T-helper 1 cell (primary cell): ENCODE measurements at places on chromosomes 12 and 14.

DNA sequence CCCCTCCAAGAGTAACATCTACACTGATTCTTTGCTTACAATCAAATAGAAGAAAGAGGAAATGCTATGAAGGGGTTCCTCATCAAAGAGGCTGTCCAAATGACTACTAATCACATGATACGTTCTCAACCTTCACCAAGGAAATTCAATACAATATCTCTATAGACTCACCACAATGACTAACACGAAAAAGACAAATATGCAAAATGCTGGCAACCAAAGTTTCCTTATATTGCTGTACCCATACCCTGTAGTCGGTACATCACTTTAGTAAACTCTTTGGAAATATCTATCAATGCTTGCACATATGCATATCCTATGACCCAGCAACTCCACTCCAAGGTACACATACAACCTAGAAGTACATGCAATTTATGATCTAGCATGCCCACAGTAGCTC, 1296.6 kb downstream of the AACS start:
- DNase-seq, result no peak

- no peak for DNase-seq
These were observed 26.7 kb downstream of the OR10P1 start for GRCh38 chr12:55663391-55663790.

GRCh38 chr14:39880106-39880695, 448.0 kb upstream of the FBXO33 start:
- DNase-seq, result no peak

- DNase-seq, result no peak
These were observed 13.0 kb downstream of the SLC48A1 start for GRCh38 chr12:47785887-47786661.

DNA sequence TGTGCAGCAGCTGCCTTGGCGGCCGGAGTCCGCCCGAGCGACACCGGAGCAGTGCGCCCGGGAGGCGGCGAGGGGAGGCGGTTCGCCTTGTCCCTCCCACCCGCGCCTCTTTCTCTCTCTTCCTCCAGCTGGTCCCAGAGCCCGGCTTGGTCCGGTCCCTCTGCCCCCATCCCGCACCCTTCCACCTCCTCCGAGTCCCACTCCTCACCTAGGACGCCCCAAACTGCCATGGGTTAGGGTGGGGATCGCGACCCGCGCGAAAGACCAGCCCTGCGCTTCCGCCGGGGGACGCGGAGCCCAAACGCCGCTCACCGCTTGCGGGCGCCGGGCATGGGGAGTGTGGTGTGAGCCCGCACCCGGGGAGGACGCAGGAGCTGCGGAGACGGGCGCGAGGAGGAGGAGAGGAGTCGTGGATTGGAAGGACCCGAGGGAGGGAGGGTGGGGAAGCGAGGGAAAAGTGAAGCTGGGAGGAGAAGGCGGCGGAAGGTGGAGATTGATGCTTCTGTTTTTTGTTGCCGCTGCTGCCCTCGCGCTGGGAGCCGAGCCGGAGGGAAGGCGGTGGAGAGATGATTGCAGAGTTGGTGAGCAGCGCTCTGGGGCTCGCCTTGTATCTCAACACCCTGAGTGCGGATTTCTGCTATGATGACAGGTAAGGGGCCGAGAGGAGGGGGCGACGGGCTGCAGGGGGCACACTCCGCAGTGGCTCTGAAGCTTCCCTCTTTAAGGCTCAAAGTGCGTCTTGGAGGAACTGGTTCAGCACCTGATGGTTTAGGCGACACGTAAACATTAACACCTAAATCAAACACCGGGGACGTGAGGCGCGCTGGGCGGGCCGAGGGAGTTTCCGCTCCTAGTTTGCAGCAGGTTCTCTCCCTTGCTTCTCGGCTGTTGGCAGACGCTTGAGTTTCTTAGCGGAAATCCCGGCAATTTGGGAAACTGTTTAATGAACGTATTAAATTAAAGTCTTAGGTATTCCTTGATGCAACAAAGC, 610 bp downstream of the TMTC2 start:
- DNase-seq, result peak; percentile 23

GRCh38 chr12:66979251-66979650, 289.9 kb upstream of the CAND1 start:
- DNase-seq, result no peak

- DNase-seq, result no peak
These were observed 55.0 kb downstream of the IGF1 start for GRCh38 chr12:102425109-102426039.

DNA sequence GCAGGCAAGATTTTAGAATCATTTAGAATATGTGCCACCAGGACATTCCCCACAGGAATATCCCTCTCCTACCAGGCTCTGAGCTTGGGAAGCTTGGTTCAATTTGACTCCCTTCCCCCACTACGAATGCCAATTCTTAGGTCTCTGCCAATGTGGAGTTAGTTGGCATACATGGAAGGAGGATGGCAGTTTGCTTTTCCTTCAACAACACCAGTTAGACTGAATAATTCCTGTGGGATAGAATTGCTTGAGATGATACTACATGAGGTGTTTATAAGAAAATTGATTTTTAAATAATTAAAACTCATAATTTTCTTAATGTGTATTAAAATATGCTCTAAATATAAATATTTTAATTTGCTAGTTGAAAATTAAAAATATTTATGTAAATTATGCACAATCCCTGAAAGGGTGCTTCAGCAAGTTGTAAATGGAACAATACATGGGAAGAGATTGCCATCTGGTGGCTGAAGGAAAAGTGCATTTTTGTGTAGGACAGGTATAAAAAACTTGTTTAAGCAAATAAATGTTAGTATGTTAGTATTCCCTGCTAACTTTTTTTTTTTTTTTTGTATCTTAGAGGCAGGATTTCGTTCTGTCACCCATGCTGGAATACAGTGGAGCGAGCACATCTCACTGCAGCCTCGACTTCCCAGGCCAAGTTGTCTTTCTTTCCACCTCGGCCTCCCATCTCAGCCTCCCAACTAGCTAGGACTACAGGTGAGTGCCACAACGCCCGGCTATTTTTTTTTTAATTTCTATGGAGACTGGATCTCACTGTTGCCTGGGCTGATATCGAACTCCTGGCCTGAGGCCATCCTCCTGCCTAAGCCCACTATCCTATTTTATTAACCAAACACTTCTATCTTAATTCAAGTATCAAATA, 25.8 kb upstream of the STRAP start:
- DNase-seq, result peak; percentile 14

- DNase-seq, result no peak
These were observed 122.5 kb downstream of the DAD1 start for GRCh38 chr14:22466491-22466890.

DNA sequence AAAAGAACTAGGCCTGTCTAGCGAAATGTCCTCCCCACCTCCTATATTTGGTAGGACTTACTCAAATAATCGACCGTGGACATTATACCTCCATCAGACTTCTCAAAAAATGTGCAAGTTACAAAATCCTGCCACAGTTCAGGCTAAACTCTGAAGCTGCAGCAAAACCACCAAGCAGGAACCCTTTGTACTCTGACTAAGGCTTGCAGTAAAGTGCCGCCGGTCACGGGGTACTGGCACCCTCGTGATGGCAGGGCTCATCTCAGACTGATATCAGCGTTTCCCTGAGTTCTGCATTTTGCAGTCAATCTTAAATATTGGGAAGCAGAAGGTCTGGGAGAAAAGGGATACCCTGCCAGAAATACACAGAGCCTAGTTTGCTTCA, 17.1 kb downstream of the SLC11A2 start:
- peak; percentile 43 for DNase-seq

GRCh38 chr12:546920-547845, 87.4 kb downstream of the B4GALNT3 start:
- peak; percentile 66 for DNase-seq

- DNase-seq, result no peak
These were observed 1.2 kb downstream of the ATP6V0A2 start for GRCh38 chr12:123713398-123713797.

GRCh38 chr12:111454716-111455447, 49.2 kb downstream of the SH2B3 start:
- no peak for DNase-seq

DNA sequence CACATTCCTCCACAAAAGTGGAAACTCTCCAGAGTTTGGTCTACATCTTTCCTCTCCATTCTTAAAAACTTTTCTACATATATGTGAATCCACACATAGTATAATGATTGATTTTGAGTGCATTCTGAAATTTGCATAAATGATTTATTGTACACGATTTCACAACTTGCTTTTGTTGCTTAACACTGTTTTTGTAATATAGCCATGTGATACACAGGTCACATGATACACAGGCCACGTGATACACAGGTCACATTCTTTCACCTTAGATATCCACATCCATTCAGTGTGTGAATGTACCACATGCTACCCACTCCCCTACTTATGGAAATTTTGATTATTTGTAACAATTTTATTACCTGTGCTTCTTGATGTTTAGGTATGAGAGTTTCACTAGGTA, 319.1 kb downstream of the ZFP36L1 start:
- no peak for DNase-seq

DNA sequence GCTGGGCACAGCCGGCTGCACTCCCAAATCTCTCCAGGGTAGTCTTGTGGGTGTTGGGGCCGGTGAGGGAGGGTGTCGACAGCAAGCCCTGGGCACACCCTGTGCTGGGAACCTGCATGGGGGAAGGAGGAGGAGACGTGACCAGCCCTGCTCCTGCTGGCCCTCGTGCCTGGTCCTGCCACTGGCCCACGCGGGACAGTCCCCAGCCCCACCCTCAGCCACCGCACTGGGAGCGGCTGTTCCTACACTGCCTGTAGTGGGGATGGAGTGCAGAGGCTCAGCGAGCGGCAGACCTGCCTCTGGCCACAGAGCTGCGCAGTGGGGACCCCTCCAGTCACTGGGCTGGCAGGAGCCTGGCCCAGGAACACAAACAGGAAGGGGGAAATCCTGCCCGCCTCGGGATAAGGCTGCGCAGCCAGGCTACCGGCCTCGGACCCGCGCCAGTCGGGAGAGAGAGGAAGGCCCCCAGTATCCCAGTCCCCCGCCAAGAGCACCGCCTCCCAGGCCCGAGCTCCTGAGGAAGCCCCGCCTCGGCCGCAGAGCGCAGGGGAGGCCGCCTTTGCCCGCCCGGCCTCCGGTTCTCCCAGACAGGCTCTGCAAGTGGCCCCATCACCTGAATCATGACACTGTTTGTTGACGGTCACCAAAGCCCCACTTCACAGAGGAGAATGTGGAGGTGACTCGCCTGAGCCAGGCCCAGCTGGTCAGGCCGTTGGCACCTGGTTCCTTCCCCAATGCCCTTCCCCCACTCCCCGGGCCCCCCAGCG, 10.6 kb downstream of the AHNAK2 start:
- DNase-seq, result no peak

GRCh38 chr12:80190001-80190400, 90.7 kb downstream of the OTOGL start:
- DNase-seq, result no peak

DNA sequence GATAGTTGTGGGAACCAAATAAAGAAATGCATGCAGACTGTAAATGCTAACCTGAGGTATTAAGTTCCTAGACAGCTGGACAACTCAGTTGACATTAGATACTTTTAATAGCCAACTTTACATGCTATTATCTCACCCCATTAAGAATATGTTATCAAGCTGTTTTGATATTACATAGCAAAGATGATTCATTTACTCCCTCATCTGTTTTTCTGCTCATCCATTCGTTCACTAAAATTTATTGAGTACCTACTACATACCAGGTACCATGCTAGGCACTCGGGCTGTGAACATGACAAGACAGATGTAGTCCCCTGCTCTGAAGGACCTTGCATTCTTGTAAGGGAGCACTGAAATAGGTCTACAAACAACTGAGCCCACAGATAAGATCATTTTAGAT, 192.4 kb downstream of the DACT1 start:
- no peak for DNase-seq

- peak; percentile 76 for DNase-seq
These were observed 12.9 kb upstream of the NEMF start for GRCh38 chr14:49865431-49865859.

DNA sequence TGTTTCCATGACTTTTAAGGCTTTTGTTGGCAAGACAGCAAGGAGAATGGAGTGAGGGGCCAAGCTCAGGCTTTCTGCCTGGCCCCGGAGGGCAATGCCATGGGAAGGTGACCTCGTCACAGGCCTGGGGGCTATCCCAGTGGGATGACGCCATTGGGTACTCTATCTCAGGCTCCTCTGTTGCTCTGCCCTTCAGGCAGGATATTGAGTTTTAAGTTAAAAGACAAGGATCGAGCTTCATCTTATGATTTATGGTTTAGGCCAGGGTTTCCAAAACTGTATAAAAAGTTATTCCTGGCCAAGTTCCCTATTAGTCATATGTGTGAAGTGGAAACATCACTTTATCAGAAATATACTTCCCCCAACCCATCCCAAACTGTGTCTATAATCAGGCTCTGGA, 127.7 kb downstream of the ZFP36L1 start:
- DNase-seq, result no peak

- DNase-seq, result no peak
These were observed 23.1 kb upstream of the RNASE12 start for GRCh38 chr14:20614038-20614840.

DNA sequence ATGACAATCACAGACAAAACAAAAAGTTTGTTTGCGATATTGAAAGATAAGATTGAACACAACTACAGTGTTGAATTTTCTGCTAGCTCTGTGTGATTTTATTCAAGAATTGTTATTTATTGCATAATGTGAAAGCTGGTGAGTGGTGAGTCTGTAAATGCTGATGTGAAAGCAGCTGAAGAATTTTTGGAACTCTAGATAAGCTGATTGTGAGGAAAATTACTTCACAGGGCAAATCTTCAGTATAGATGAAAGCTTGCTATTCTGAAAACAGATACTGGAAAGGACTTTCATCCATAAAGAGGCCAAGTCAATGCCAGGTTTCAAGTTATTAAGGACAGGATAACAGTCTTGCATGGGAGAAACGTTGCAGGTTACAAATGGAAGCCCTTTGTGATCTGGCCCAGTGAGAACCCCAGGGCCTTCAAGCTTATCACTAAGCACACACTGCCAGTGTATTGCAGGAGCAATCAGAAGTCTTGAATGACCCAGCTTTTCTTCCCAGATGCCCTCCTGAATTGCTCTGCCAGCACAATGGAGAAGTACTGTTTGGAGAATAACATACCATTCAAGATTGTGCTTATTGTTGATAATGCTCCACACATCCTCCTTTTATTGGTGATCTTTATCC, 153.7 kb downstream of the PCNX1 start:
- no peak for DNase-seq

DNA sequence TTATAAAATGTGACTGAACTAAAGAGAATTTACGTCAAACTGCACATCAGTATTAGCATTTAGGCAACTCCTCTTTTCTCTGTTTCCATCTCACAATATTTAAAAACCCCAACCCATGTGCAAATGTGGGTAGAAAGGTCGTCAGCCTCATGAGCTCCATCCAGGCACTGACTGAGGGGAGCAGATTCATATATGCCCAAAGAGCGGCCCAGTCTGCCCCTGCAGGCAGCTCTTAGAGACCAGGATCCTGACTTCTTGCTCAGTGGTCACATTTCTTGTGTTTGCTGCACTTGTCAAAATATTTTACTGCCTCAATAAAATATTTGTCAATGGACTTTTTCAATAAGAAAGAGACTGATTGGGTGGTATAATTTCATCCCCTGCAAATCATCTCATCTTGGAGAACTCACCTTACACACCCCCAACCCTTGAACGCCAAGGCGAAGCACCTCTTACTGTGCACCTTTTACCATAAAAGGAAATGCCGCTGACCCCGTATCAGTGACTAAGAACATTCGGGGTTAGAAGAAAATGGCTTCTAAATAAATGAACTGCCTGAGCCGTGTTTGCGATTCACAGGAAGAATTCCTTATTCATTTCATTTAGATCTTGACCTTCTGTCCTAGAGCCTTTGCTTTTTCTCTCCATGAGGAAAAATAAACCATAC, 418.8 kb downstream of the BCL11B start:
- DNase-seq, result no peak

- peak; percentile 26 for DNase-seq
These were observed 1073.6 kb downstream of the BCL11B start for GRCh38 chr14:98198385-98198784.
